CD4-positive, alpha-beta T cell treated with Interferon alpha-2 for 1 hour (primary cell): ENCODE measurements at places on chromosomes 16 and 17.

DNA sequence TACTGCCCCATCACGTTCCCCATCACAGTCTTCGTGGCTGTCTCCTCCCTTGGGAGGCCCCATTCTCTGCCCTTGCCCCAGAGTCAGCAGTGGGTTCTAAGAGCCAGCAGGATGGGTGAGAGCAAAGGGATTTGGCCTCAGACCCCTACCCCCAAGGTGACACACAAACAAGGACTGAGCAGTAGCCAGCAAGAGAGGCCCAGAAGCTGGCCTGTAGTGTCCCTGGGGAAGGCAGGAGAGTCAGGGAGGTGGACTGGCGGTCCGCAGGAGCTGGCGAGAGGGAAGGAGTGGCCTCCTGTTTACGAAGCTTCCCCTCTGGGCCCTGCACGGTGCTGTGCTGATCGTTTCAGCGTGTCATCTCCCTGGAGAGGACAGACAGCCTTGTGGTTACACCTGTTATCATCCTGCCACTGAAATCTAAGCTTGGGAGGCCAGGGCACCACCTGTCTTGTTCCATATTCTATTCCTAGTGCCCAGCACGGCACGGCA lies 8.4 kb downstream of the WDR81 start:
- no peak for DNase-seq

DNA sequence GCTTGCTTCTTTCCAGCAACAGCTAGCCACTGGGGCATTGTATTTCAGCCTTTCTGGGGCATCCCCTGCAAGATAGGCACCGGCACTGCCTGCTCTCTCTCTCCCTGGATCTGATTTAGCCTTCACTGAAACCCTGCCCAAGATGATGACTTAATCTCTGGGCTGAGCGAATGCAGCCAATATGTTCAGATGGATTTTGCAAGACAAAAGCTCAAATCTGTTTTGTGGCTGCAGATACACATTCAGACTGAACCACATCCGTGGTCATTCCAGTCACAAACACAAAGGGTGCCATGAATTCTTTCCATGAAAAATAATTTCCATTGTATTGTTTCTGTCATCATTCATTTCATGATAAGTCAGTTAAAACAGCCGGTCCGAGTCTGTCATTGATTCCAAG lies 24.2 kb downstream of the SOST start:
- no peak for DNase-seq

- no peak for DNase-seq
These were observed 14.0 kb downstream of the CCR7 start for GRCh38 chr17:40551091-40551878.

- no peak for DNase-seq
These were observed 53.8 kb upstream of the SLC25A19 start for GRCh38 chr17:75342996-75343395.

DNA sequence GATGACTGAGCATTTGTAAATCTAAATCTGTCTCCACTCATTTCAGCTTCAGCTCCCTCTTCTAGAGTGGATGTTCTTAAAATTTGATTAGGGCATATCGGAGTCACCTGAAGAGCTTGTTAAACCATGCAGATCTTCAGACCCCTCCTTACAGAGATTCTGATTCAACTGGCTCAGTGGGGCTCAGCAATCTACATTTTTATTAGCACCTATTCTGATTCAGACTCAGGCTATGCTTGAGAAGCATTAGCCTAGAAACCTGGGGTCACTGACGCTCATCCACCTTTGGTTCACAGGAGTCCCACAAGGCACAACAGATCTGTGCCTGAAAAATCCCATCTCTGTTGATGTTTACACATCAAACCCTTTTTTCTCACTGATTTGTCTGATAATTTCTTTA lies 365.6 kb downstream of the GRIN2A start:
- no peak for DNase-seq

DNA sequence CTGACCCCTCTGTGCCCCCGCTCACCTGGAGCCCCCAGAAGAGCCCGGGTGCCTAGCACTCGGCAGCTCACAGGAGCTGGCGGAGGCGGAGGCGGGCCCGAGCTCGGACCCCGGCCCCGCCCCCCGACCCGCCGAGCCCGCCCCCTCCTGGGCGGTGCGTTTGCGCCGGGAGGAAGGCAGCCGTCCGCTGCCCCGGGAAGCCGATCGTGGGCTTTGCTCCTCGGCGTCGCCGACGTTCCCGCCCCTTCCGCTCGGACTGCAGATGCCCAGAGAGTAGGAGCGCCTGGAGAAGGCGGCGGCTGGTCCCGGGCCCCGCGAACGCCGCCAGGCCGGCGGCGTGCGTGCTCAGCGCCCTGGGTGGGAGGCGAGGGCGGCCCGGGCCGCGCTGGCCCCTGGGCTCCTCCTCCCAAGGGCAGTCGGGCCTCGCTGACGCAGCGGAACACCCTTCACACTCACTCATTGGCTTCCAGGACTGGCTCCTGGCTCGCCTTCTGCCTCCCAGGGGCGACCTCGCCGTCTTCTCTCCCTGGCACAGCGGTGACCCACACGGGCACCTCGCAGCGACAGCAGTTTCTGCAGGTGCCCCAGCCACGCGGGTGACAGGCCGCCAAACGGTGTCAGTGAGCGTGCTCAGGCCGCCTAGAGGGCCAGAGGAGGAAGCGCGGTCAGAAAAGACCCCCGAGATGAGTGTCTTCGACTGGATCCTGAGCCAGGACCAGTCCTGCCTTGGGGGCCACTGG lies at the start of gene PLSCR3:
TSS of gene PLSCR3 (minus strand) at position 74 of the 740 bp plus-strand sequence. CDS start 415 bp downstream, outside the sequence.
- peak; percentile 88 for DNase-seq

GRCh38 chr16:11499295-11500089 lies 87.2 kb downstream of the LITAF start:
- DNase-seq, result no peak

DNA sequence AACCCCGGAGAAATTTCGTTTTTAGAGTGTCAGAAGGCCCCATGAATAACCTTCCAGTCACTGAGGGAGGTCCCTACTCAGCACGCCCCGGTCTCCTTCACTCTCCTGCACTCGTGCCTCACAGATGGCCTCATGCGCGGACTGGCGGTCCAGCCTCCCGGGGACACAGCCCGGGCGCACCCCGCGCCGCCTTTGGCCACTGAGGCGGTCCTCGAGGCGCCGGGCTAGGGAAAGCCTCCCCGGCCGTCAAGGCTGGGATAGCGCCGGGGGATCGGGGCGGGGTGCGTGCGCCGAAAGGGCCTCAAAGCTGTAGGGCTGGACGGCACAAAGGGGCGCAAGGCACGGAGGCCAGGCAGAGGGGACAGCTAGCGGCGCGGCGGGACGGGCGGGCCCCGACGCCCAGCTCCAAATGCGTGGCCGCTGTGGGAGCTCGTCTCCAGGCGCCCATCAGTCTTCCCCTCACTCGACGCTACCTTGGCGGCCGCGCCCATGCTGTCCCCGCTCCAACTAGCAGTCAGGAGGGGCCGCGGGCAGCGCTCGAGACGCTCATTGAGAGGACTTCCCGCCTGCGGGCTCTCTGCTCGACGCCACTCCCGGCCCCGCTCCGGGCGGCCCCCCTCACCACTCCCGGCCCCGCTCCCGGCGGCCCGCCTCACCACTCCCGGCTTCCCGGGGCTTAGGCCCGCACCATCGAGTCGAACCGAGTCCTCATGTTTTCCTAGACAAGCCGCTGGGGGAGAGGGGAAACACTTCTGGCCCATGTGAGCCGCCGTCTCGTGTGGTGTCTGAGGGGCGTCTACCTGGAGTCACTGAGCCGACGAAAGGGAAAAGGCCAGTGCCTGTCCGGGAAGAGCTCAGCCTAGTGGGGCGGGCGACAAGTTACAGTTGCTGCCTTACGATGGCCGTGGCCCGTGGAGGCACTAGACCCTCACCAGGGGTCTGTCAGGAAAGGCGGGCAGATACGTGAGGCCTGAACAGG lies at the start of gene USP6:
TSS of gene USP6 (plus strand) at position 360 of the 979 bp plus-strand sequence. CDS start 14,336 bp downstream, outside the sequence.
- DNase-seq, result no peak

DNA sequence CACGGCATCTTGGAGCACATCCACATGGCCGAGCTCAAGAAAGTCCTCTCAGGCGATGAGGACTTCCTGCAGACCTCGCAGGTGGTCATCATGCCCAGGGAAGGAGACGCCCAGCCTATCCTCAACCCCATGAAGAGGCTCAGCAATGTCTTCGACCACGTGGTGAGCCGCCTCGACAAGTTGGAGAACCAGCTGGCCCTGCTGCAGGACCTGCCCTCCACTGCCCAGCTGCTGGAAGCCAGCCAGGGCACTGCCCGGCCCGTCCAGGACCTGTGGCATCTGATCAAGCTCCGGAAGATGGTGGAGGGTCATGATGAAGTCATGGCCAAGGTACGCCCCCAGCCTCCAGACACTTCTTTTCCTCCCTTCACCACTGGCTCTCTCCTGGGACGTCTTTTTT lies 440 bp downstream of the C16orf96 start:
- DNase-seq, result no peak

DNA sequence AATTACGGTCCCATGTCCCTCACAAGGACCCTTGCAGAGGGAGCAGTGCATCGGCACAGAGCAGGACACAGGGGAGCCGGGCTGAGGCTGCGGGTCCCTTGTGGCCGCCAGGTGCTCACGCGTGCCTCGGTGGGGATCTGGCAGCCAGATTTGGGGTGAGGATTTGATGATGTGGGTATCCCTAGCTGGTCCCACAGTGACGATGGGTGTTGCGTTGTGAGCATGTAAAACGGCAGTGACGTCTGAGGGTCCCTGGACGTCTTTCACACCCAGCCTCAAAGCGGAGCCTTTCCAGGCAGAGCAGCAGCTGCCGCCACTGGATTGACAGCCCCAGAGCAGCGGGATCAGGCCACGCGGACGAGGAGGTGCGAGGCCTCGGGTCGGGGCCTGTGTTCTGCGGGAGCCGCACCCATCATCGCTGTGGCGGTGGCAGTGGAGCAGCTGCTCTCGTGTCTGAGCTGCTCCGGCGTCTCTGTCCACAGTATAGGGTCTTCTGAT lies 54.6 kb downstream of the WDR45B start:
- DNase-seq, result no peak

DNA sequence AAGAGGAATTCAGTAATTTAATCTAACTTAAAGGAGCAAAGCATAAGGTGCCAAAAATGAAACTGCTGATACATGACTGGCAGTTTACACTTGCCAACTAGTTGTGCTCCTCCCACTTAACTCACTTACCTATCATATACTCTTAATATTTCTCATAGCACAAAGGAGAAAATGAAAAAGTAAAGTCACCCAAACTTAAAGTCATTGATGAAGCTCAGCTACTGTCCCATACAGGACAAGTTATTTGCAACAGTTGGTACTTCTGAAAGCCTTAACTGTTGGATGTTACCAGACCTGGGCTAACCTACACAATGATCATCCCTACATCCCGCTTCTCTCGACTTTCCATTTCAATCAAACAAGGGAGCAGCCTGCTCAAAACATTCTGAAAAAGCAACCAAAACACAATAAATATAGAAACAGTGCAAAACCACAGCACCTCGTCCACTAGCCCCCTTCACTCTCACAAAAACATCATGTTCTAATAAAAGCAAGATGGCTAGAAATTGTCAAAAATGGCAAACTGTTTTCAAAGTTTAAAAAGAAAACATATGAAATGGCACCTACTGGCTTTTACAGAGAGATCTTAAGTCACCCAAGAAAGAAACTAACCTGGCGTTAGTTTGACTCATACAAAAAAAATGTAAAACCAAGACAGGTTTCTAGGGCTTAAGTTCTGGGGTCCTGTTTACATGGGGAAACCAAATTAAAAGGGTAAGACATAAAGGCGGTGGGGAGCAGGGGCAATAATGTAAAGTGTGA lies 868 bp downstream of the MED13 start:
- DNase-seq, result no peak

GRCh38 chr17:59372138-59372751 lies 40.8 kb downstream of the YPEL2 start:
- DNase-seq, result no peak

GRCh38 chr17:81510785-81511553 lies 1.6 kb downstream of the ACTG1 start:
- DNase-seq, result no peak

GRCh38 chr16:9061358-9061813 lies 30.1 kb upstream of the HAPSTR1 start:
- no peak for DNase-seq

- no peak for DNase-seq
These were observed 206.0 kb downstream of the SEC14L1 start for GRCh38 chr17:77346765-77347164.

DNA sequence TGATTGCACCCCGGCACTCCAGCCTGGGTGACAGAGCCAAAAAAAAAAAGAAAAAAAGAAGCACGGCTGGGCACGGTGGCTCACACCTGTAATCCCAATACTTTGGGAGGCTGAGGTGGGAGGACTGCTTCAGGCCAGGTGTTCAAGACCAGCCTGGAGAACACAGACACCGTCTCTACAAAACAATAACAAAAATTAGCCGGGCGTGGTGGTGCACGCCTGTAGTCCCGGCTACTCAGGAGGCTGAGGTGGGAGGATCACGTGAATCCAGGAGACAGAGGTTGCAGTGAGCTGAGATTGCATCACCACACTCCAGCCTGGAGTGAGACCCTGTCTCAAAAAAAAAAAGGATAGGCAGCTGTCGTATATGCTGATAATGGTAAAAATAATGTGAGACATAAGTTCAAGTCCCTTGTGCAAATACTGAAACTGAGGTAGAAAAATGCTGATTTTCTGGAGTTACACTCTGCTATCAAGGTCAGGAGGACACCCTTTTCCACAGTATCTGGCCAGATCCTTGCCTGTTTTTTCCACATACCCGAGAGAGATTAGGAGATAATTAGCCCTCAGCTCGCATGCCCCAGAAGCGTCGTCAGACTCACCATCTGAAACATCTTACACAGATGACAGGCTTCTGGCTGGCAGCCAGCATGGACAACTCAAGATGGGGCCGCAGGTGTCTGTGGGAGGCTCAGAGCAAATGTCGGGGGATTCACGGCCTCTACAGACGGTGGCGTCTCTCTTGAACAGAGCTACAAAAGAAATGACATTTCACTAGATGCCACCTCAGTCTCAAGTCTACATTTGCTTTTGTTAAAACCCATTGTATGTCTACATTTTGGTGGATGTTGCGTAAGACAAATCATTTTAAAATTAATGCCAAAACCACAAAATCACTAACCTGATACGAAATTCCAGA lies 36.8 kb downstream of the WDR45B start:
- no peak for DNase-seq

DNA sequence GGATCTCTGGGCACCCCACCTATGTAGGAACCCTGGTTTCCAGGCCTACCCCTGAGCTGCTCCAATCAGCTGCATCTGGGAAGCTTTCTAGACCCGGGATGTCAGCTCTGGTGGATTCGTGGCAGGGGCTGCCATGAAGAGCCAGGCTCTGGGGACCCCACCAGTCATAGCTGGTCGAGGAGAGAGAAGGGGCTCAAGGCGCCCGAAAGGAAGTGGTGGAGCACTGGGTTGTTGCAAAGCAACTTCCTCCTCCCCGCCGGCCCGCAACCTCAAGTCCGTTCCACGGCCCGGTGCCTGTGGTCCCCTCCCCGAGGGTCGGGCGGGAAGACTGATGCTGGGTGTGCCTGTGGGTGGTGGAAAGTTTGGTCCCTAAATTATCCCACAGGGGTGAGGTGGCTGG lies 10.2 kb downstream of the TBKBP1 start:
- no peak for DNase-seq

GRCh38 chr17:76512366-76513305 lies 11.4 kb upstream of the RHBDF2 start:
- no peak for DNase-seq

- DNase-seq, result no peak
These were observed 28.6 kb upstream of the GPRC5B start for GRCh38 chr16:19913340-19913645.

- DNase-seq, result peak; percentile 48
These were observed 8.9 kb upstream of the C16orf74 start for GRCh38 chr16:85759631-85760419.
